ENCODE measurements at places on chromosomes 2 and 18.

GRCh38 chr2:170813611-170814532 lies 2.8 kb upstream of the GAD1 start:
- peaks cover 8% of the 10 kb centered on the region for H3K27me3 ChIP-seq
- no peaks in the 10 kb centered on the region for H3K36me3 ChIP-seq
- no peak overlapping the region for H3K27ac ChIP-seq
- H3K4me1 ChIP-seq, result peaks cover 9% of the 10 kb centered on the region
- no peak for DNase-seq

DNA sequence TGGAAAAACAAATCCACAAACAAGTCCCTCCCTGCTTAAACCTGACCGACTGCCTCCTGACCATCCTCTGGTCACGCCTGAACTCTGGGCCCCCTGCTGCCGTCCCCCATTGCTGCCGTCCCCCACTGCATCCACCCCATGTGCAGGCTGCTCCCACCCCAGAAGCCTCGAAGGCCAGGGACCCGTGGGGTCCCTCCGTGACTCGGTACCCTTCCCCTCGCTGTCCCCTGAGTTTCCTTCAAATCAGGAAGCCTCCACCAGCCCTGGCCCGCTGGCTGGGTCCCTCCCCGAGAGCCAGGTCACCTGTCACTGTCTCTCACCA lies 17.9 kb upstream of the AGXT start:
- no peaks in the 10 kb centered on the region for H3K4me1 ChIP-seq
- H3K27ac ChIP-seq, result no peak overlapping the region
- peaks cover 24% of the 10 kb centered on the region for H3K27me3 ChIP-seq
- no peak overlapping the region for H3K4me3 ChIP-seq
- DNase-seq, result no peak

DNA sequence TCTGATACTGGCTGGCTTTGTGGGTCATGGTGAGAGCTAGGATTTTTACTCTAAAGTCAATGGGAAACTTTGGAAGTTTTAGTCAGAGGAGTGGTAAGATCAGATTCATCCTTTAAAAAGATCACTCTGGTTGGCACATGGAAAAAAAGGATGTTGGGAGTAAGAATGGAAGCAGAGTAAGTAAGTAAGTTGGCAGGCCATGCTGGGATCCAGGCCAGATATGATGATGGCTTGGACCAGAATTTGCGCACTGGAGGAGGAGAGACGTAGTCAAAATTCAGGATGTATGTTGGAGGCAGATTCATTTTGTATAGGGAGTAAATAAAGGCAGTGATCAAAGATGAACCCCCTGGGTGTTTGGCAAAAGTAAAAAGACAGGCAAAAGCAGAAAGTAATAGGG lies 283.3 kb upstream of the THSD7B start:
- no peaks in the 10 kb centered on the region for H3K27me3 ChIP-seq
- no peak overlapping the region for H3K27ac ChIP-seq
- no peak overlapping the region for H3K4me3 ChIP-seq

GRCh38 chr2:9771481-9772017 lies 71.7 kb upstream of the TAF1B start:
- H3K27ac ChIP-seq, result no peak overlapping the region
- no peaks in the 10 kb centered on the region for H3K36me3 ChIP-seq
- H3K4me3 ChIP-seq, result no peak overlapping the region
- DNase-seq, result no peak
- no peaks in the 10 kb centered on the region for H3K27me3 ChIP-seq
- H3K4me1 ChIP-seq, result no peaks in the 10 kb centered on the region

- no peaks in the 10 kb centered on the region for H3K36me3 ChIP-seq
- H3K4me3 ChIP-seq, result peak overlapping the region; percentile 58
- peaks cover 12% of the 10 kb centered on the region for H3K4me1 ChIP-seq
- peak; percentile 5 for DNase-seq
- no peaks in the 10 kb centered on the region for H3K27me3 ChIP-seq
- peak overlapping the region; percentile 8 for H3K27ac ChIP-seq
Measured at GRCh38 chr18:21741562-21742314, 1.1 kb downstream of the MIB1 start.

DNA sequence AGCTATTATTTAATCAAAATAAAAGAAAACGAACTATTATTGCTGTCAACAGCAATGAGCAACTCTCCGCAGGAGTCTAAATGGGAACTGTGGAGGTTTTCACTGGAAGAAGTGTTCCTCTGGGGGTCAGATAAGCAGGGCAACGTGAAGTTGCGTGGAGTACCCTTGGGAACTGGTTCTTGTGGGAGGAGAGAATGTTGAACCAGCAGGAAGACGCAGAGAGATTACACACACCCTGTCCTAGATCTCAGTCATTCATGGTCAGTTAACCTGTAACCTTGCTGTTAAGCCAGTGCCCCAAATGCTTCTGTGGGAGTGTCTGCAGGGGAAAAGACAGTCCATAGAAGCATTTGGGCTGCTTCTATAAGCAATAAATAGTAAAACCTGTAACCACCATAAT lies 20.4 kb upstream of the CABLES1 start:
- DNase-seq, result no peak
- H3K36me3 ChIP-seq, result peaks cover 3% of the 10 kb centered on the region

GRCh38 chr2:174704642-174705041 lies 59.6 kb downstream of the CHRNA1 start:
- no peak overlapping the region for H3K4me3 ChIP-seq
- H3K27me3 ChIP-seq, result peaks cover 2% of the 10 kb centered on the region
- H3K27ac ChIP-seq, result no peak overlapping the region
- no peaks in the 10 kb centered on the region for H3K36me3 ChIP-seq

DNA sequence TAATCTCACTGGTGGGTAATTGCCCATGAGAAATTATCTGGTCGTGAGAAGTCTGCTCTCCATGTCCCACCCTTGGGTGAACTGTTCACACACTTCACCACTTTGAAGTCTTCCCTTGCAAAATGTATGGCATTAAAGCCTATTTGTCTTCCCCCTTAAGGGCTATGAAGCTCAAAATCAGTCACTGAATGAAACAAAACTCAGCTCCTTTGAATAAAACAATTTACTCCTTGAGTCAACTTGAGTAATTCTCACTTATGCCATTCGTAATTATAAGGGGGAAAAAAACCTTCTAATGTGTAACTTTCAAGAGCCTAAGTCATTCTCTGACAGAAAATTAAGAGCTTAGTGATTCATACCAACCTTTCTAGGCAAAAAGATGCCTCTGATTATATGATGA lies 48.8 kb upstream of the REL start:
- no peak for DNase-seq
- H3K4me1 ChIP-seq, result no peaks in the 10 kb centered on the region

DNA sequence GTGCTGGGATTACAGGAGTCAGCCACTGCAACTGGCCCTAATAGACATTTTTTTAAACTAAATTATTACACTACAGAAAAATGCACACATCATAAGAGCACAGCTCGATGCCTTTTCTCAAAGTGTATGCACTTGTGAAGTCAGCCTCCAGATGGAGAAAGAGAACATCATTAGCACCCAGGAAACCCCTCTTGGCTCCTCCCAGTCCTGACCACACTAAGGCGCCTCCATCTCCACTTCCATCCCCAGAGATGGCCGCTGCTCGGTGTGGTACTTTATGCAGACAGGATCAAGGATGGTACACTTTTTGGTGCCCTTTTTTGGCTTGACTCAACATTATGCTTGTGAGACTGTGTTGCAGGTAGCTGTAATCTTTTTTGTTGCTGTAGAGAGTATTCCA lies 34.8 kb downstream of the RRM2 start:
- no peaks in the 10 kb centered on the region for H3K27me3 ChIP-seq
- H3K4me3 ChIP-seq, result no peak overlapping the region
- no peak overlapping the region for H3K27ac ChIP-seq
- no peak for DNase-seq
- H3K36me3 ChIP-seq, result no peaks in the 10 kb centered on the region
- H3K4me1 ChIP-seq, result peaks cover 2% of the 10 kb centered on the region

- DNase-seq, result no peak
- no peaks in the 10 kb centered on the region for H3K27me3 ChIP-seq
- no peak overlapping the region for H3K4me3 ChIP-seq
- no peaks in the 10 kb centered on the region for H3K4me1 ChIP-seq
- H3K27ac ChIP-seq, result no peak overlapping the region
Measured at GRCh38 chr2:226536410-226536809, 263.2 kb downstream of the IRS1 start.

DNA sequence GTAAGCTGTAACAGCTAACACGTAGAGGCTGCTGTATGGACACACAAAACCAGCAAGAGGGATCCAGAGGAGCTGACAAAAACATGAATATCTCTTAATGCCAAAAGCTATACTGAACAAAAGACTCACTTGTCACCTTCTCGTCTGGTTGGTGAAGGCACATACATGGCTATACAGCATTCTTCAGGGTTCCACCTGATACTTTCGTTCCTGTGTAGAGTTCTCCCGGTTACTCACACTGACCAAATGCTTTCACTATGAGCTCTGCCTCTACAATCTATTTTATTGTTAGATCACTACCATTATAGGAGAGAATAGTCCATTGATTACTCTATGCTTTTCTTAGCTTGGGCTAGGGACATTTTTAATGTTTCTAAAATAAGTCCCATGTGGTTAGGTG lies 193.1 kb downstream of the HNMT start:
- no peaks in the 10 kb centered on the region for H3K36me3 ChIP-seq
- H3K4me1 ChIP-seq, result no peaks in the 10 kb centered on the region
- no peak for DNase-seq
- H3K27me3 ChIP-seq, result no peaks in the 10 kb centered on the region
- H3K4me3 ChIP-seq, result no peak overlapping the region

DNA sequence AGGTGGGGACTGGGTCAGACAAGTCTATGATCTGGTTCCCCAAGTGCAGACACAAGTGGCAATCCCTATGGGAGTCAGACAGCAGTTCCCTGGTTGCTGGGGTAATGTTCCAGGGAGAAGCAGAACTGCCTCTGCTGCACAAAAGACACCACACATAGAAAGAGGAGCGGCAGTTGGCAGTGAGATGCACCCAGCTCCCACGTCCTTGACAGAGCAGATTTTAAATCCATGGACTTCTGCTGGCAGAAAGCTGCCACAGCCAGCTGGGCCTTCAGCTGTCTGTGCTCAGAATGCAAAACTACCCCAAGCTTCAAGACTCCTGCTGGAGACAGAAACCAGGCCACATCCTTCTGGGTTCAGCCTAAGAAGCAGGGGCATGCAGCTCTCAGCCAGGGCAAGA lies 147.2 kb downstream of the ETAA1 start:
- no peak overlapping the region for H3K4me3 ChIP-seq
- no peaks in the 10 kb centered on the region for H3K27me3 ChIP-seq
- DNase-seq, result no peak
- no peaks in the 10 kb centered on the region for H3K4me1 ChIP-seq

- no peak overlapping the region for H3K27ac ChIP-seq
- H3K4me1 ChIP-seq, result no peaks in the 10 kb centered on the region
- H3K36me3 ChIP-seq, result no peaks in the 10 kb centered on the region
- DNase-seq, result no peak
Measured at GRCh38 chr2:237171396-237171795, 85.7 kb downstream of the COPS8 start.

GRCh38 chr2:142791335-142791734 lies 86.1 kb upstream of the KYNU start:
- no peak overlapping the region for H3K27ac ChIP-seq
- H3K4me3 ChIP-seq, result no peak overlapping the region
- no peak for DNase-seq
- no peaks in the 10 kb centered on the region for H3K4me1 ChIP-seq

- no peak overlapping the region for H3K27ac ChIP-seq
- H3K36me3 ChIP-seq, result no peaks in the 10 kb centered on the region
- DNase-seq, result no peak
- no peaks in the 10 kb centered on the region for H3K4me1 ChIP-seq
Measured at GRCh38 chr18:40159141-40160017, 1795.7 kb upstream of the PIK3C3 start.

GRCh38 chr2:196268538-196269338 lies 97.4 kb upstream of the STK17B start:
- no peaks in the 10 kb centered on the region for H3K27me3 ChIP-seq
- peak overlapping the region; percentile 50 for H3K27ac ChIP-seq
- no peak for DNase-seq
- H3K36me3 ChIP-seq, result no peaks in the 10 kb centered on the region

- H3K27ac ChIP-seq, result no peak overlapping the region
- no peak for DNase-seq
- no peaks in the 10 kb centered on the region for H3K27me3 ChIP-seq
- H3K4me3 ChIP-seq, result no peak overlapping the region
Measured at GRCh38 chr2:229642371-229642770, 72.0 kb downstream of the DNER start.

DNA sequence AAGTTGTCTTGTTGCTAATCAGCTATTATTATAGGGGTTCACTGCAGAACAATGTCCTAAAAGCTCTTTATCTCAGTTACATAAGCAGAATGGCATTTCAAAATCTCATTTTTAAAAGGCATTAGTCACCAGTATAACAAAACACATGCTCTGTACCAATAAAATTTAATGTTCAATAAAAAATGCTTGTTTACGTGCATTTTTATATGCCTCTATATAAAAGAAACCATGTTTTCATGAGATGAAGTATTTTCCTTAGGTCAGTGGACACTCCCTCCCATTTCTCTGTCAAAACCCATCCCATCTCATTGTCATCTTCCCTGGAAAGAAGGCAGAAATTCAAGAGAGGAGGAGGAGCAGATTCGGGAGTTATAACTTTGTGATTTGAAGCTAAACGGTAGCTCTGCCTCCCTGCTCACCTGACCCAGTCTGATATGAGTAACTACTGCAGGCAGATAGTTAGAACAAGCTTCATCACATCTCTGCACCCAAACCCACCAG lies 231.9 kb upstream of the SIX2 start:
- H3K4me1 ChIP-seq, result no peaks in the 10 kb centered on the region
- H3K27me3 ChIP-seq, result no peaks in the 10 kb centered on the region
- H3K36me3 ChIP-seq, result no peaks in the 10 kb centered on the region
- H3K4me3 ChIP-seq, result no peak overlapping the region

DNA sequence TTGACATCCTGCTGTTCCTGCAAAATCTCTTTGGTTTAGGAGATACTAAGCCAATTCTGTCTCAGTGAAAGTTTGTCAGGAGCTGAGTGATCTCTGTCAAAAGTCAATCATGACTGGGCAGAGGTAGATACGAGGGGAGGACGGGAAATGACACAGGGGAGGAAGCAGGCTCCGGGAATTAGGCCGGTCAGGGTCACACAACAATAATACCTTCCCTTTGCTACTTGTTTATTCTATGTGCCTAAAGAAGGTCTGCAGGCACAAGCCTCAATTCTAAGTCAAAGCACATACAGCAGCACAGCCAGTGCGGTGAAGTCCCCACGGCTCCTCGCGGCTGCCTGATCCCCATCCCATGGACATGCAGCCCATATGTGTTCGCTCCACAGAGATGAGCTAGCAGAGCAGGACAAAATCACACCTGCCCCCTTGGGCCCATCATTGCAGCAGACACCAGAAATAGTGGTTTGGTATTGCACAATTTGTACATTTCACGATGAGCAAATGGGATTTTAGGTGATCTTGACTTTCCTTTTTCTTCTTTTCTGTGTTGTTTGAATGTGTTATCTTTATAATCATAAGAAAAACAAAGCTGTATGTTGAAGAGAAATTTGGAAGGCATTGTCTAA lies 141.4 kb downstream of the VAPA start:
- H3K27me3 ChIP-seq, result peaks cover 3% of the 10 kb centered on the region
- H3K4me1 ChIP-seq, result no peaks in the 10 kb centered on the region
- no peak for DNase-seq
- H3K4me3 ChIP-seq, result no peak overlapping the region

GRCh38 chr2:213722565-213722964 lies 438.3 kb downstream of the SPAG16 start:
- no peaks in the 10 kb centered on the region for H3K36me3 ChIP-seq
- H3K4me1 ChIP-seq, result no peaks in the 10 kb centered on the region
- H3K4me3 ChIP-seq, result no peak overlapping the region
- DNase-seq, result no peak

GRCh38 chr2:196887431-196887830 lies 39.1 kb downstream of the PGAP1 start:
- no peaks in the 10 kb centered on the region for H3K27me3 ChIP-seq
- no peaks in the 10 kb centered on the region for H3K4me1 ChIP-seq
- H3K4me3 ChIP-seq, result no peak overlapping the region
- DNase-seq, result no peak
- H3K36me3 ChIP-seq, result no peaks in the 10 kb centered on the region
- H3K27ac ChIP-seq, result no peak overlapping the region

All from T-cell (primary cell).